ENCODE measurements at places on chromosomes 2 and 18. TPM values are rescaled to one million over a fixed set of nuclear protein-coding genes. Genes with fewer than 3 reads are reported as not detected.
A peak's percentile ranks its signal among the peaks of the same experiment; 100 is the strongest.

The RAB6C gene
- not detected for total RNA-seq

The SH3RF3 gene
- total RNA-seq = 2.0 TPM

The HOXD13 gene
- total RNA-seq = not detected

The CD8B gene
- 1.7 TPM for total RNA-seq

DNA sequence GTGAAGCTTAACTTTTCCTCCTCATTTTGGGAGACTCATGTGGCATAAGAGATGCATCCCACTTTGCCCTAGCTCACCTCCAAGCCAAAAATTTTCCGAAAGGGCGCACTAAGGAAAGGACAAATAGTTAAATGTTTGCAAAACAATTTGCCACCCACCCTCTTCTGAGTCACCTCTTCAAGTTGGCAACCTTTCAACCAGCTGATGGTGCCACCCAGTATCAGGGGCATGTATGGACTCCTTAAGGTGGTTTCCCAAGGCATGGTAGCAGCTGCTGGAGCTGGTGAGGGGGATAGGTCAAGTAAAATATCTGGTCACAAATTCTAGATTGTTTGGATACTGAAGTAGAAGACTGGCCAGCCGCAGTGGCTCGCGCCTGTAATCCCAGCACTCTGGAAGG, 17.2 kb upstream of the ITGAV start:
- DNase-seq = no peak
- no peaks in the 10 kb centered on the region for H3K36me3 ChIP-seq
- no peak overlapping the region for H3K4me3 ChIP-seq

- no peak for DNase-seq
- H3K4me1 ChIP-seq = no peaks in the 10 kb centered on the region
Observed at GRCh38 chr2:229492034-229492433, 220.9 kb upstream of the PID1 start.

DNA sequence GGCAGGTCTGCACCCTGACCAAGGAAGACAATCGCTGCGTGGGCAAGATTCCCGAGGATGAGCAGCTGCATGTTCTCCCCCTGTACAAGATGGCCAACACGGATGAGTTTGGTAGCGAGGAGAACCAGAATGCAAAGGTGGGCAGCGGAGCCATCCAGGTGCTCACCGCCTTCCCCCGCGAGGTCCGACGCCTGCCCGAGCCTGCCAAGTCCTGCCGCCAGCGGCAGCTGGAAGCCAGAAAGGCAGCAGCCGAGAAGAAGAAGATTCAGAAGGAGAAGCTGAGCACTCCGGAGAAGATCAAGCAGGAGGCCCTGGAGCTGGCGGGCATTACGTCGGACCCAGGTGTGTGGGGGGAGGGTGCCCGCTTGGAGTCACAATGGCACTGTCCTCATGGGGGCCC, 48.4 kb downstream of the BOLA3 start:
- no peaks in the 10 kb centered on the region for H3K27me3 ChIP-seq
- peaks cover 16% of the 10 kb centered on the region for H3K36me3 ChIP-seq
- H3K4me1 ChIP-seq = no peaks in the 10 kb centered on the region
- H3K27ac ChIP-seq = peak overlapping the region; percentile 24
- DNase-seq = no peak

GRCh38 chr2:105794926-105795574, 50.3 kb downstream of the NCK2 start:
- peak overlapping the region; percentile 36 for H3K4me3 ChIP-seq
- no peak for DNase-seq
- no peaks in the 10 kb centered on the region for H3K27me3 ChIP-seq
- H3K36me3 ChIP-seq = peaks cover 9% of the 10 kb centered on the region
- H3K27ac ChIP-seq = peak overlapping the region; percentile 92

- no peaks in the 10 kb centered on the region for H3K4me1 ChIP-seq
- no peaks in the 10 kb centered on the region for H3K36me3 ChIP-seq
- no peak for DNase-seq
- no peak overlapping the region for H3K27ac ChIP-seq
- no peak overlapping the region for H3K4me3 ChIP-seq
- H3K27me3 ChIP-seq = no peaks in the 10 kb centered on the region
Observed at GRCh38 chr2:145724311-145724898, 1204.5 kb upstream of the ZEB2 start.

Data from activated naive CD4-positive, alpha-beta T cell treated with anti-CD3 and anti-CD28 coated beads for 36 hours (primary cell).